Mononuclear cell (primary cell): ENCODE measurements at places on chromosomes 3 and 15. TPM values are rescaled to one million over a fixed set of nuclear protein-coding genes. Genes with fewer than 3 reads are reported as not detected.

SMAD3 gene
- total RNA-seq = 36.7 TPM

WDR49 gene
- total RNA-seq = 4.8 TPM

PLAAT1 gene
- total RNA-seq = 0.52 TPM

C3orf20 gene
- 0.21 TPM for total RNA-seq

ARHGEF26 gene
- total RNA-seq = 0.21 TPM

LTK gene
- total RNA-seq = 1.6 TPM

PIGB gene
- 22.7 TPM for total RNA-seq

PTX3 gene
- total RNA-seq = 39.7 TPM

SHC4 gene
- total RNA-seq = 0.10 TPM

CPNE9 gene
- not detected for total RNA-seq

CPNE4 gene
- total RNA-seq = 0.10 TPM

SMCO1 gene
- not detected for total RNA-seq

CNTN4 gene
- total RNA-seq = not detected

LRRC34 gene
- 0.73 TPM for total RNA-seq

CFAP92 gene
- total RNA-seq = 0.63 TPM

KBTBD13 gene
- under 0.01 TPM for total RNA-seq

PCLAF gene
- total RNA-seq = 1.4 TPM

OSTN gene
- total RNA-seq = under 0.01 TPM

ERC2 gene
- total RNA-seq = 0.10 TPM

RIOX2 gene
- 12.1 TPM for total RNA-seq

BDH1 gene
- 8.9 TPM for total RNA-seq

CCDC191 gene
- 4.3 TPM for total RNA-seq

CHRNA3 gene
- total RNA-seq = not detected
